T-helper 9 cell (primary cell): ENCODE measurements at places on chromosomes 11 and 22.

- no peak for DNase-seq
Measured at GRCh38 chr11:24556693-24557092, 59.8 kb downstream of the LUZP2 start.

- no peak for DNase-seq
Measured at GRCh38 chr22:29992341-29993275, 87.7 kb upstream of the HORMAD2 start.

DNA sequence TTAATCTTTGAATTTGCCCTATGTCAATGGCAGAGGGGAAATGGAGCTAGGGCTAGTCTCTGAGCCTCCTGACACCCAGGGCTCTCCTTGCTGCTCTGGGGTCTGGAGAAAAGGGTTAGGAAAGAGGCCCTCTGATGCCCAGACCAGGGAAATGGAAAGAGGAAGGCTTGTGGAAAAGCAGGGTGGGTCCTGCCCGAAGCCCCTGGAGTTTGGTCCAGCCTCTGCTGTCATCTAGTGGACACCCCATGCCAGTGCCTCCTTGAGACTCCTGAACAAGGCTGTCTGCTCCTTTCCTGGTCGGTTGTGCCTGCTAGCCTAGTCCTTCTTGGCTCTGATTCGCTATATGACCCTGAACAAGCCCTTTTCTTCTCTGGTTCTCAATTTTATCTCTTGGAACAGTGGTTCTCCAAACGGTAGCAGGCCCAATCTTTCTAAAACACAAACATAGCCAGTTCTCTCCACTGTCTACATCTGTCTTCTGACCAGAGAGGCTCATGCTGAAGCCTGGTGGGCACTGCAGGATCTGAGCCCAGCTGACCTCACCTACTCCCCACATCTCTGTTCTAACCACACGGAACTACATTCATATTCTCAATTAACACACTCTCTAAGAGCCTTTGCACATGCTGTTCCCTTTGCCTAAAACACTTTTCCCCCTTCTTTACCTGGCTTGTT is 8.8 kb upstream of the PLA2G3 start:
- no peak for DNase-seq

DNA sequence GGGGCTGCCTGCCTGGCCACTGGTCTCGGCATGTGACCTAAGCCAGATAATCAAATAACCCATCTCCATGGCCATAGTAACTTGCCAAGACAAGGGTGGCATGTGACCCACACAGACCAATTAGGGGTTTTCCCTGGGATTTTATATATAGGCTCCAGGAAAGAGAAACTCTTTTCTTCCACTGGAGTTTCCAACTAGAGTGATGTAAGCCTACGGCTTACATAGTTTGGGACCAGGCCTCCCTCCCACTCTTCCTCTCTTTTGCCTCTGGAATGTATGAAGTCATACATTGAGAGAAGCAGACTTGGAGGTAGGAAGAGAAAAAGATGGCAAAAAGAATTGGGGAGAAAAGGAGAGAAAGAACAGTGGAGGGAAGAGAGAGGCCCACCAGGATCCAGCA is 84.6 kb upstream of the LDLRAD3 start:
- no peak for DNase-seq

GRCh38 chr11:8097062-8097461 is 16.1 kb downstream of the TUB start:
- DNase-seq = no peak

DNA sequence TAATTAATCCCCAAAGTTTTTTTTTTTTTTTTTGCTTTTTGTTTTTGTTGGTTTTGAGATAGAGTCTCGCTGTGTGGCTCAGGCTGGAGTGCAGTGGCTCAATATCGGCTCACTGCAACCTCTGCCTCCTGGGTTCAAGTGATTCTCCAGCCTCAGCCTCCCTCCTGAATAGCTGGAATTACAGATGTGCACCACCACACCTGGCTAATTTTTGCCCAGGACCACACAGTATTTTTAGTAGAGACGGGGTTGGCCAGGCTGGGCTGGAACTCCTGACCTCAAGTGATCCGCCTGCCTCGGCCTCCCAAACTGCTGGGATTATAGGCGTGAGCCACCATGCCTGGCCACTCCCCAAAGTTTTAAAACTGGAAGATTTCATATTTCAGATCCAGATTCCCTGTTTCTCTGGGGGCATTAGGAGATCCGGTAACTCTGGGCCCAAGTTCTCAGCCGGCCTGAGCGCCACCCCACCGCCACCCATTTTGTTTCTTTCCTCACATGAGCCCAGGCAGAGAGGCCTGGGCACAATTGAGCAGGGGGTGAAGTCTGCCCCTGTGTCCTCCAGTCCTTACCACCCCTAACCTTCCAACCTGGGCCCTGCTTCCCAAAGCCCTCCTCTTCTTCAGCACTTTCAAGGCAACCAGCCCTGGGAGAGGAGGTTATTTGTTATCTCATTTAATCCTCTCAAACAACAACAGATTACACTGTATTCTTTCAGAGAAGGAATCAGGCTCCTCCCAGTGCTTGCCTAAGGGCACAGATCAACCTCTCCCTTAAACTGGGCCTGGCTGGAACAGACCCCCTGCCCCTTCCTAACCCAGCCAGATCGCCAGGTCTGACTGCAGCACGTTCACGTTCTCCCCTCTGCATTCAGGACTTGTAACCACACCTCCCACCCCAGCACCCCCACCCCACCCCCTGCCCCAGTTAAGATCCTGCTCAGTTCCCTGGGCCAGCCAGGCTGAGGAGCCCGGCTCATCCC is 1.9 kb upstream of the CSNK1E start:
- DNase-seq = no peak

DNA sequence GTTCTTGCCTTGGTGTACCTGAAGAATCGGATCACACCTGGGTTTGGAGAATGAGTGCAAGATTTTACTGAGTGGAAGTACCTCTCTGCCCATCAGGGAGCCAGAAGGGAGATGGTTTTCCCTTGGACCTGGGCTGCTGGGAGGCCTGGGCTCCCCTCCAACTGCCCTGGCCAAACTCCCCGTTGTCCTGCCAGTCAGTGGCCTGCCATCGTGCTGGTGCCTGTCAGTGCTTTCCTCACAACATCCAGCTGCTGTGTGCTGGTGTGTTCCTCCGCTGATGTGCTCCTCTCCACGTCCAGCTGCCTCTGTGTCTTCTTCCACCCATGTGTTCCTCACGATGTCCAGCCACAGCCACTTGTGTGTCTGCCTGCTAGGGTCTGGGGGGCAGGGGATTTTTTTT is 87.9 kb upstream of the CLPB start:
- DNase-seq = no peak

- no peak for DNase-seq
Measured at GRCh38 chr11:117095284-117096161, 2.7 kb downstream of the SIK3 start.

DNA sequence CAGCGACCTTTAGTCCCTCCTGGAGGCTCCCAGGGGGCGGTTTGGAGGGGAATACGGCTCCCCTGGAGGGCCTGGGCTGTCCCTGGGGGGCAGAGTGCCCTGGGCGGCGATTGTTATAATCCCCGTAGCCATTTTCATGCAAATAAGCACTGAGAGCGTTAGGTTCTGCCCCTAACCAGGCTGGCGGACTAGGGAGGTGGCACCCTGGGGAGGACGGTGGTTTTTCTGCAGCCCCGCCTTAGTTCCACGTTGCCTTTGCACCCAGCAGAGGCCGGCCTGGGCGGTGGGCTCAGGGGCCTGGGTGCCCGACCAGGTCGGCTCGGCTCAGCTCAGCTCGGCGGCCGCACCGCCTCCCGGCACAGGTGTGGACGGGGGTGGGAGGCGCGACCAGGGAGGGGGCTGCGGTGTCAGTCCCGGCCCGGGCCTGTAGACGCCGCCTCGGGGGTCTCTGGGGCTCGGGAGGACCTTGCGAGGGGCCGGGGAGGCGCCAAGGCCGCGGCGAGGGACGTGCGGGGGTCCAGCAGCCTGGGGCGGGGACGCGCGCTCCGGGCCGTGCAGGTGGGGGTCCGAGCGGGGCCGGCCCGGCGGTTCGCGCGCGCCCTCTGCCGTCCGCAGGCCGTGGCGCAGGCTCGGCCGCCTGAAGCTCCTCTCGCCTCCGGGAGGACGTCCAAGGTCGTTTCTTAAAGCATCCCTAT is 2.3 kb upstream of the DUSP8 start:
- peak; percentile 54 for DNase-seq

- DNase-seq = no peak
Measured at GRCh38 chr11:15276621-15277020, 161.9 kb downstream of the INSC start.

GRCh38 chr11:107996006-107996776 is 12.5 kb upstream of the CUL5 start:
- no peak for DNase-seq

DNA sequence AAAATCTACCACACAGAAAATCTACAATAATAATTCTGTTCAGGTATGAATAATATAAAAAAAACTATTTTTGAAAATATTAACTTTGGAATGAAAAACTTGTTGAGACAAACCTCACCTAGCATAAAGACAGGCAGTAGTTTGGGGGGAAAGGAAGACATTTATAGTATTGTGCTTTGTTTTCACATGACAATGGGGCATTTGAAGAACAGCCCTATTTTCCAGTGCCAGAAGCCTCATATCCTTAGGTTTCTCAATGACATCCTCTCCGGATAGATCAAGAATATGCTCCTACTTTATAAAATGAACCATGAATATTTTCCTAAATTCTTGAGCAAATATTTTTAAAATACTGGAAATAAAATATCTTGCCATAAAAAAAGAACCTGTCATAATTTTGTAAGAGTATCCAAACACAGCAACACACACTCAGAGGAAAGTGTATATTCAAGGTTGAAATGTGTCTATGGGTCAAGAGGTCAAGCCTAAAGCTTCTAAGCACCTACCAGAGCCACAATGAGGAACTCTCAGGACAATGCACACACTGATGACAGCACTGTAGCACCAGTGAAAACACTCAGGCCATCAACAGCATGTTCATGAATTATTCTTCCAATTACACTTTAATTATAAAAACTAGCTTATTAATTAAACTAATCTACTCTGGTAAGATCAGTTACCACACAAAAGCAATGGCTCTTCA is 68.7 kb downstream of the MRTFA start:
- DNase-seq = no peak

- no peak for DNase-seq
Measured at GRCh38 chr11:61960532-61960931, 6.9 kb downstream of the FTH1 start.

DNA sequence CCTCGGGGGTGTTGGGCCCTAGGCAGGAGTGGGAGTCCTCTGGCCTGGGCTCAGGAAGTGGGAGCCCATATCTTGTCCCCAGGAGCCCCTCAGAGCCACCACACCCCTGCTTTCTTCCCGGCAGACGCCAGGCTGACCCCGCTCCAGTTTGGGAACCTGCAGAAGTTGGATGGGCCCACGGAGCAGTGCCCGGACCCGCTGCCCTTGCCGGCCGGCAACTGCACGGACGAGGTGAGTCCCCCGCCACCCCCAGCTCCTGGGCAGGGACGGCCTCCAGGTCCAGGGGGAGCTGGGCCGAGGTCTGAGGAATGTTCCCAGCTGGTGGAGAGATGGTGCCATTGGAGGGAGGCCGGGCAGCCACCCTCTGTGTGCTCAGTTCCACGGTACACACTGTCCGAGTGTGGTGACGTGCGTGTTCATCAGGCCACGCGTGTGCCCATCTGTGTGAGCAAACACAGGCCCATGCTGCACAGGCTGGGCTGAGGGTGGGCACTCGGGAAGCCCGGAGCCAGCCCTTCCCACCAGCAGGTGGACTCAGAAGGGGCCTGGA is 4.8 kb downstream of the MUC5B start:
- no peak for DNase-seq

- no peak for DNase-seq
Measured at GRCh38 chr22:20232781-20233180, 35.3 kb downstream of the RTN4R start.

DNA sequence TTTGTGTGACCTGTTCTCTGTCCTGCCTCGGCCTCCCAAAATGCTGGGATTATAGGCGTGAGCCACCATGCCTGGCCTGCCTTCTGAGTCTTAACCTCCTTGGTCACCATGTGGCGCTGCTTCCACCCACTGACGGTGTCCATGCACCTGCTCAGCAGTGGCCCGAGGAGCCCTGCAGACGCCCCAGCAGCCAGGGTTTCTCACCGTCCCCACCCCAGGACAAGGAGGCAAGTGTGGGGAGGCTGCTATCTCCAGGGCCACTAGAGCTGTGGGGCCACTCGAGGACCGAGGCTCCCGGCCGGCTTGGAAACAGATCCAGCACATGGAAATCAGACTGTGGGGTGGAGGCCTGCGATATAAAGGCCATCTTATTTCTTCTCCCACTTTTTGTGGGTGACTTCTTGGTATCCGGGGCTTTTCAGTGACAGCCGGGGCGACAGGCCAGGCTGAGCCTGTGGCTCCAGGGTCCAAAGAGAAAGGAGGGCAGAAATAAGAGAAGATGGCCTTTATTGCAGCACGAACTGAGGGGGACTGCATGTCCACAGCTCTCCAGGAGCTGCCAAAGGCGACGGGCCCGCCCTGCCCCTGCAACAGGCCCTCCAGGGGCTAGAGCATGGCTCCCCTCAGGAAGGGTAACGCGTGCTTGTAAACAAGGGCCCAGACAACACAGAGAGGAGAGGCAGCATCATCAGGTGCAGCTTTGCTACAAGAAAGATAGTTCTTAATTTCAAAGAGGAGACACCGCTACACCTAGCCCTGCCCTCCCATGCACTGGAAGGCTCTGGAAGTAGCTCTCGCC is 15.0 kb downstream of the TSPO start:
- no peak for DNase-seq

GRCh38 chr11:77569676-77570070 is 20.1 kb upstream of the AQP11 start:
- DNase-seq = no peak

DNA sequence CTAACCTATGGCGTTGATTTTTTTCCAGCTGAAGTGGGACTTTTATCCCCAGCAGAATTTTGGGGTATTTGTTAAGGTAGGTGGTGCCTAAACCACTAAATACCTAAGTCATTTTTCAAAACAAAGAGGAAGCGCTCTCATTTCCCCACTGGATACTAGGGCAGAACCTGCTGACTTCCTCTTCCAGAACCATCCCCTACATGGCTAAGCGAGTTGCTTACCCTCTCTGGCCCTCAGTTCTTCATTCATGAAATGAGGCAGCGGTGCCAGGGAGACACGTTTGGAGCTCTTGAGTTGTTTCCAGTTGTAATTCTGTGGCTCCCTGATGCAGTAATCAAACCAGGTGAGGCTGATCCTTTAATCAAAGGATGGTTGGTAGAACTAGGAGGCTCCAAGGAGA is 10.0 kb upstream of the MTMR3 start:
- DNase-seq = no peak

GRCh38 chr11:123457187-123457770 is 27.2 kb downstream of the GRAMD1B start:
- DNase-seq = no peak

GRCh38 chr11:67281552-67282150 is 7.5 kb upstream of the ANKRD13D start:
- DNase-seq = peak; percentile 0
